Calu3 (cell line): ENCODE measurements at places on chromosomes 5 and 9.

DNA sequence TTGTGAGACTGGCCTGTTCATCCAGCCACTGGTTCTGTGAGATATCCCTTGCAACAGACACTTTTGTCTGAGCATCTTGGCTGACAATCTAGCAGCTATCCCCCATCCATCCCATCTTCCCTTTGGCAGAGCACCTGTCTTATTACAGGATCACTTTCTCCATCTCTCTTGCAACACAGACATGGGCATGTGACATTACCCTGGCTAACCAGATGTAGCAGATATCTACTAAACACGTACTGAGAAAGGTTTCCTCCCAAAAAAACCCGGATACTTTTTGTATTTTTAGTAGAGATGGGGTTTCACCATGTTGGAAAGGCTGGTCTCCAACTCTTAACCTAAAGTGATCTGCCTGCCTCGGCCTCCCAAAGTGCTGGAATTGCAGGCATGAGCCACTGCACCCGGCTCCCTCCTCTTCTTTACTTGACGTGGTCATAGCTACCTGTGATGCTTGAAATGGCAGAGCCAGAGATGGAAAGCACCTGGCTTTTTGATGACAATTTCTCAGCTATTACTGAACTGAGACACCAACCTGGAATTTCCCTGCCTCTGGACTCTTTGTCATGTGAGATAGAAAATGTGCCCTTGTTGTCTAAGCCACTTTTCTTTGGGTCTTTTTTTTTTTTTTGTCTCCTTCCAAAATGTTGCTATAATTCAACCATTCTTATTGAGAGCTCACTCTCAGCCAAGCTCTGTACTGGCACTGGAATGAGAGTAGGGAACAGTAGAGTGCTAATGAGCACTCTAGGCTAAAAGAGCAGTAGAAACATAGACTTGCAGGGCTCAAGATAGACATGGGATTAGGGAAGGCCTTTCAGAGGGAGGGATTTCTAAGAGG, 32.6 kb downstream of the FNBP1 start:
- DNase-seq, result no peak

GRCh38 chr5:19626211-19626610, 361.8 kb downstream of the CDH18 start:
- DNase-seq, result no peak

GRCh38 chr5:17020678-17021601, 84.9 kb upstream of the MYO10 start:
- no peak for DNase-seq

- peak; percentile 20 for DNase-seq
Measured at GRCh38 chr9:71647094-71647591, 121.2 kb downstream of the CEMIP2 start.

DNA sequence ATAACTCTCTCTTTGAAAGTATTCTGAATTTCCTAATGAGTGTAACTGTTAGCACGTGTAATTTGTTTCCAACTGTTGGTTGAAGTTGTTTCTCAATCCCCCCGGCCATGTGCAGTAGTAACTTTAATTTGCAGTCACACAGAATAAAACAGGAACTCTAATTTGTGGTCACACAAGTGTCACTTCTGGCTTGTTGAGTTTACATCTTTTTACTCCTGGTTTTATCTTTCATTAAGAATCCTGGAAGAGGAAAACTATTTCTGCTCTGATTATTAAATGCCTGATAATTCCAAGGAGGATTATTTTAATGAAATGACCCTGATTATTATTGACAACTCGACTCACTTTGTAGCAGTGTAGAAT, 1.2 kb downstream of the SCAMP1 start:
- DNase-seq, result no peak
